ENCODE measurements at places on chromosomes 2 and 18.

DNA sequence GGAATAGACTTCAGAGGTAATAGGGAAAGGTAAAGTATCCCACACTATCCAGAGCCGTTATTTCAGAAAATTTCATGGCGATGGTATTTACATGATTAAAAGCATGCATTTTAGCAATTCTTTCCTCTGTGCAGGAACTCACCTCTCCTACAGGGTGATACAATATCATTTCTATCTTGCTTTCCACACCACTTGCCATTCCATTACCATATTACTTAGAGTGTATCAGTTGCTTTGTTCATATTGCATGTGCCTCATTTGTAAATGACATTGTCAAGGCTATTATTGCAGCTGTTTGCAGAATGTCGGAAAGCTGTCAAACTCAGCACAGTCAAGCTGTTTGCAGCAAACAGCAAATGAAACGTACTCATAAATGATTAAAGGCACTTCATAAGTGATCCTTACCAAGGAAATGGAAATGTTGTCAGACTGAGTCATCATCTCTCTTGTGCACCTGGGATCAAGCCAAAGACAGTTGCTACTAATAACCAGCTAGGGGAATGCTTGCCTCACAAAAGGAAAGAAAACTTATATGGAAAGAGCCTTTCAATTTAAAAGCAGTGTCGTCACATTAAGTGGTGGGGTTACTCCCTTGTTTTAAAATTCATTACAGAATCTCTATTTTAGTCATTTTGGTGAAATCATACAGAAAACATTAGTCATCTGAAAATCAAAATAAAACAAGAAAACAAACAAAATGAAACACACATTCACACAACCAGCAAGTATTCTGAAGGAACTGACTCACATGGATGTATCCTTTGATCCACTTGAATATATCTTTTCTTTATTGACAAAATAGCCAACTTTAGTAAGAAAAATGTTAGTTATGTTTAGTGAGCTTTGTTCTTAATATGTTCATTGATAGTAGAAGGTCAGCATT is 1064.1 kb upstream of the CNTNAP5 start:
- DNase-seq: no peak

DNA sequence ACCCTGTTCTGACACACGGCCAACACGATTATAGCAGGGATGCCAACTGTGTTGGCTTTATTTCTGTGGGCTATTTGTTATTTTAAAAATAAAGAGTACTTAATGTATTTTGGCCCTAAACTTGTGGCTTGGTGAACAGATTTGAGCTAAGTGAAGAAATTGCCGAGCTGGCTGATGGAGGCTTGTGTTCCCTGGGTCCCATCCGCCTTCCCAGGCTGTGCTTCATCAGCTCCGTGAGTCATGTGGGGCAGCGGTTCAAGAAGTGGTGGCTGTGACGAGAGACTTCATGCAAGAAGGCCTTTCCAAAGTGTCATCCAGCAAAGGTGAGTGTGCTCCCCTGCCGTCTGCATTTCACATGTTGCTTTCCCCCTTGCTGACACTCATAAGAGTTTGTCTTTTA is 73.6 kb upstream of the NCK2 start:
- no peak for DNase-seq

DNA sequence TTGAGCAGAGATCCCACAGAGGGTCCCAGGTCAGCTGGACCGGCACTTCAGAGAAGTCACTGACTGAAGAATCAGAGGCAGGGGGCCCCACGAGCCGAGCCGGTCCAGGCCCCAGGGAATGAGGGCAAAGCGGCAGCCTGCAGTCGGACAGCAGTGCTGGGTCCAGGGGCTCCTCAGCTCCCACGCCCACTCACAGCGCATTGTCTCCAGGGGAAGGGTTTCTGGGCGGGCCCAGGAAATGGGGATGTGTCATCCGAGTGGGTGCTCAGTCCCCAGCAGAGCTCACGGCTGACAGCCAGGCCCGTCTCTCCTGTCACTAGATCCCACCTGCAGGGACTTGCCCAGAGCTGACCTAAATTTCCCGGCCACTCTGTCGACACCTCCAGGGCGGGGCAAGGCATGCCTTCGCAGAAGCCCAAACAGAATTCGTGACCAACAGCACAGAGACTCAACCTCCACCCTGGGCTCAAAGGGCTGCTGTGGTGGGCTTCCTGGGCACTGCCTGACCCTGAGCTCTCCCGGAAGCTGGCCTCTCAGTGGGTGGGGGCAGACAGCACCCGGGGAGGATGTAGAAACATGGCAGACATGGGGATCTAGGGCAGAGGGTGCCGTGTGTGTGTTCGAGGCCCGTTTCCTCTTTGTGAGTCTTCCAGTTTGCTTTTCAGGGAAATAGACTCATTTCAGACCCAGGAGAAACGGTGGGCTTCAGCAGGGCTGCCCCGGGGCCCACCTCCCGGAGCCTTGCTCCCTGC is 42.1 kb upstream of the TAF1B start:
- peak; percentile 84 for DNase-seq

- DNase-seq: peak; percentile 70
Observed at GRCh38 chr2:191566344-191566743, 111.6 kb upstream of the NABP1 start.

GRCh38 chr2:20050104-20050645 is 1.3 kb downstream of the LAPTM4A start:
- peak; percentile 89 for DNase-seq

- DNase-seq: no peak
Observed at GRCh38 chr2:181122601-181123000, 142.2 kb downstream of the UBE2E3 start.

GRCh38 chr2:24813691-24814137 is 20.5 kb downstream of the CENPO start:
- no peak for DNase-seq

- DNase-seq: no peak
Observed at GRCh38 chr18:10169814-10170213, 256.0 kb downstream of the VAPA start.

- DNase-seq: no peak
Observed at GRCh38 chr18:78918707-78919106, 60.9 kb upstream of the SALL3 start.

GRCh38 chr2:164190700-164191099 is 430.6 kb downstream of the GRB14 start:
- DNase-seq: no peak

DNA sequence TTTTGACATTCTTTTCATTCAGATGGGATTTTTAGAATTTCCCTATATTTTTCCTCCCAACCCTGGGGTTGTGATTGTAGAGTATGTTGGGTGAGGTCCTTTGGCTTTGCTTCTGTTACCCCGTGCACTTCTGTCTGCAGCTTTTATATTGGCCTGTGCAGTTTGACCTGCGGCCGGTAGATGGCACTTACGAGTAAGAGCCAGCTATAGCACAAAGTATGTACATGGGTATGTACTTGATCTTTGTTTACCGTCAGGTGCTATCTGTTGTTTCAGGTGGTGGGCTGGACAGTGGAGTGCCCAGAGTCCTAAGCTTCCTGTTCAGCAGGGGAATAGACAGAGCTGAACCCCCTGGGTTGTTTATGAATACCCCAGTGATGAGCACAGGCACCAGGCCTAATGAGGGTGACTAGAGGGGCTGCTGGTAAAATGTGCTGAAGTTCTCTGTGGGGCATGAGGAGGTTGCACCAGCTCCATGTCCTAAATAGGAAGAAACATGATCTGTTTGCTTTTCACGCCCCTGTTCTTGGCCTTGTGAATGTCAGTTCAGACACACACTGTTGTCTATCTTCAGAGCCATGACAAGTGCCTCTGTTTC is 58.9 kb upstream of the THUMPD2 start:
- no peak for DNase-seq

- no peak for DNase-seq
Observed at GRCh38 chr2:220489121-220489520, 861.7 kb downstream of the SLC4A3 start.

- DNase-seq: no peak
Observed at GRCh38 chr18:55100817-55101457, 141.7 kb upstream of the CCDC68 start.

DNA sequence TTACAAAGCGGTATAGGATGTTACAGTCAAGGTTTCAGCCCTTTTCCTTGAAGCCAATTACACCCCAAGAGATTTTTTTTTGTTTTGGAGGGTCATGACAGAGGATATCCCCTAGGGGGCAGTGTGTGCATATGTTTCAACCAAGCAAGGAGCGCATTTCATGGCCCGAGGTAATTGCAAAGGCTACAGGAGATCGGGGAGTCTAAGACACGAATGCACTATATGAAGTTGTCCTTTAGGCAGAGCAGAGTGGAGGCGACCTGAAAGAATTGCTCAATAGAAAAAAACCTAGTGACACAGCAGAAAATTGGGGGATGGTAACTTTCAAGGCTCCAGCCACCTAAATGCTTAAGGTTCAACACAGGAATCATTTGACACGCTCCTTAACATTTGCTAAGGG is 219.8 kb upstream of the PARD3B start:
- DNase-seq: peak; percentile 26

GRCh38 chr2:221310730-221311129 is 261.4 kb downstream of the EPHA4 start:
- DNase-seq: no peak

DNA sequence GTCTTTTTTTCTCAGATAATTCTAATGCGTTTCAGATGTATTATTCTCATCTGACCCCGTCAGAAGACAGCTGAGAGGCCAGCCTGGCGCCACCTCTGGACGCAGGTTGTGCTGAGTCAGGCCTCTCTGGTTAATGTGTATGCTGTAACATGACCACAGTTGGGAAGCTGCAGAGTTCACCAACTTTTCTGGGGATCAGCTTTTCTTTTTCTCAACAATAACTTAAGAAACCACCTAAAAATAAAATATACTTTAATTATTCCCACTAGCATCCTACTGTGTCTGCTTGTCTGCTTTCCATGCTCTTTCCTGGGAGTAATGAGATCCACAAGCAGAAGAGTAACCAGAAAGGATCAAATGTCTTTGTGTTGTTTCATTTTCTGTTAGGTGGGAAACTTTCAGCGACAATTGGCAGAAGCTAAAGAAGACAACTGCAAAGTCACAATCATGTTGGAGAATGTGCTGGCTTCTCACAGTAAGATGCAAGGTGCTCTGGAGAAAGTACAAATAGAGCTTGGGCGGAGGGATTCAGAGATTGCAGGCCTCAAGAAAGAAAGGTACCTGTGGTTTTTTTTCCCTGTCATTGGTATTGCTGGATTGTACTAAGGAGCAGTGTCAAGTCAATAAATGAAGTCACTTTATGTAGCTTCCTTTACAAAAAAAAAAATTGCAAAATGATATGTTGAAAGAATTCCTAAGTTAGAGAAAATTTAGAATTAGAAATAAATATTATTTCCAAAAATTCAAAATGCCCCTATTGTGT is 79.8 kb downstream of the CCDC150 start:
- DNase-seq: no peak

DNA sequence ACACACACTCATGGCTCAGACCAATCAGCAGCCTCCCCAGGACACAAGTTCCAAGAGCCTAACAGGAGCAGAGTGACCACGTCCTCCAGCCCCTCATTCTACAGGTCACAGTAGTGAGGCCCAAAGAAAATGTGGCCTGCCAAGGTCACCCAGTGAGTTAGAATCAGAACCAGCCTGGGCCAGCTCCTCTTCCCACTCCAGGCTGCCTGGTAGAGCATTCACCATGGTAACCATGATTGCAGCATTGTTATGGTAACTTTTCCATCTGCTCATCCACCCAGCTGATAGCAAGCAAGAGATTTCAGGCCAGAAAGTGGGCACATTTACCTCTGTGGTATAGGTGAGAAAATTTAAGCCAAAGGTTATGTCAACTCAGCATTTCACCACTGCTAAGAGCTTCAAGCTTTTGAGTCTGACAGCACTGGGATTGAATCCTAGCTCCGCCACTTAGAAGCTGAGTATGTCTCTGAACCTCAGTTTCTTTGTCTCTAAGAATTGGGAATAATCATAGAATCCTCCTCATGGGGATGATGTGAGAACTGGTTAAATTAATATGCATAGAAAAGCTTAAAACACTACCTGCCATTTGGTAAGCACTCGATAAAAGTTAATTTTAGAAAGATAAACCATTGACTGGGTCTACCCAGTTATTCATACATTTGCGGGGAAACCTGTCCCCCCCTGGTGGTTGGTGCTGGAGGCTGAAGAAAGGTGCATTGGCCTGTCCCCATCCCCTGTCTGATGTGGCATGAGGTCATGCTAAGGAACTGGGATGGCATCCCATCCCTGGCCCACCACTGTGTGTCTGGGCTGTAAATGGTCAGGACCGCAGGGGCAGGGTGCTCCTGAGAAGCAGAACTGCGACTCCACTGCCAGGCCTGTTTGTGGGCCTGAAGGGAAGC is 181.5 kb downstream of the KLHL29 start:
- no peak for DNase-seq

DNA sequence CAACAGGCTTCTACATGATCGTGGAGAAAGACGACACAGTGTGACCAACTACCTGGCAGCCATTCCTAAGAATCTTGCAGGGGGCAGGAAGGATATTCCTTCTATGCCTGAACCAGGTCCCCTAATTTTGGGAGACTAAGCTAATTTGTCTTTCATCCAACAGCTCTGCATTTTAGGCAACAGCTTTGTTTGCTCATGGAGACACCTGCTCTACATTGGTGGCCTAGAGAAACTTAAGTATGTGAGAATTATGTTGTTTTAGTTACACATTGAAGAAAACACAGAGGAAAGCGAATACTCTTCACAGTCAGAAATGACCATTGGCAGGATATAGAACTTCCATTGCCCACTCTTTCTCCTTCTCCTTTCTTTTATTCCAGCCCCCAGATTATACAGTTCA is 75.2 kb downstream of the ASXL3 start:
- no peak for DNase-seq

DNA sequence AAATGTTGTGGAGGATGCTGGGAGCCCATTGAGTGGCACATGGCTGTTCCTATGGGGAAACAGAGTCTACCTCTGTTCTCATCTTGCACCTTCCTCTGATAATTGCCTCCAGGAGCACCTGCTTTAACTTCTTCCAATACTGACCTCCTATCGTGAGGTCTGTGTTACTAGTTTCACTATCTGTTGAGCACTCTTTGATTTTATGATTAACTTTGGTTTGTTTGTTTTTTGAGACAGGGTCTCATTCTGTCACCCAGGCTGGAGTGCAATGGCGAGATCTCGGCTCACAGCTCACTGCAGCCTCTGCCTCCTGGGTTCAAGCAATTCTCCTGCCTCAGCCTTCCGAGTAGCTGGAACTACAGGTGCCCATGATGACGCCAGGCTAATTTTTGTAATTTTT is 12.1 kb upstream of the RFX8 start:
- no peak for DNase-seq

DNA sequence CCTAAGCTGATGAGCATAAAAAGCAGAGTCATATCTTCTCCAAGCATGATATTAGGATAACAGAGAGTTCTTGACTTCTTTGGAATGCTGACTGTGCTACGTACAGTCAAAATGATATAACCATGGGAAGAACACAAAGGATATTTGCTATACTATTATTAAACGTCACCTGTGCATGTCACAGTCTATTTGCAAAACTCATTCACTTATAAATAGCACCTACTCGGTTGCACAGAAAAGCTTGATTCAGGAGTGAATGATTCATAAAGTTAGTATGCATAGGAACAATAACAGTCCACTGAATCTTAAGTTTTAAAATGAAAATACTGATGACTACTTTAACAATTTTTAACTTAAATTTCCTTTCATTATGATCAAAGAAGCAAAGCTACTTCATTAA is 83.3 kb downstream of the SP3 start:
- DNase-seq: no peak

GRCh38 chr18:31291688-31292087 is 26.3 kb upstream of the DSG1 start:
- DNase-seq: no peak

GRCh38 chr2:67719351-67719750 is 322.2 kb downstream of the ETAA1 start:
- DNase-seq: no peak
